ENCODE measurements at places on chromosomes 6 and 20.

DNA sequence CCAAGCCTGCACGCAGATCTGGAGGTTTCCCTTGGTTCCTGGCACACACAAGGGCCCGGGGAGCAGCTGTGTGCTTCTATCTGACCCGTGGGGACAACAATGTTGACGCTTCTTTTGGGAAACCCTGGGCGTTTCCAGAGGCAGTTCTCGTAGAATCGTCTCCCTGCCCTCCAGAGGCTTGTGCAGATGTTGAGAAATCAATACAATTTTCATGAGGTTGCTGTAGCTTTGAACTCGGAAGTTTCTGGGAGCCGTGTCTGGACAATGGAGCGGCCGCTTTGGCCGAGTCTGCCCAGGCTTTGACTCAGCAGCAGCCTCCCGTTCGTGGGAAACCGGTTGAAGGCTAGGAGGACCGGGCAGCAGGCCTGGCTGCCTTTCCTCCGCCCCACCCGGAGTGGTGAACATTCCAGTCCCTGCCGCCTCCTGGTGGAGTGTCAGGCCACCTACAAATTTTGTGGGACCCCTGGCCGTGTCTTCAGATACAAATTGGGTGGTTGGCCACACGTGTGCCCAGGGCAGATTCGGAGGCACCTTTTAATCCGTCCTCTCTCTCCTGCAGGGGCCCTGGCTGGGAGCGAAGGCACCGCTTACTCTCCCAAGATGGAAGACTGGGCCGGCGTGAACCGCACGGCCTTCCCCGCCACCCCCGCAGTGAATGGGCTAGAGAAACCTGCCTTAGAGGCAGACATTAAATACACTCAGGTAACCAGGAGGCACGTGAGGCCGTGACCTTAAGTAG is 2.7 kb downstream of the PAX1 start:
- no peak for DNase-seq

- DNase-seq, result no peak
Measured at GRCh38 chr20:31602779-31603441, 2.2 kb upstream of the ID1 start.

GRCh38 chr6:62286470-62286843 is 432 bp upstream of the KHDRBS2 start:
- DNase-seq, result no peak

GRCh38 chr6:150775415-150776203 is 89.9 kb upstream of the MTHFD1L start:
- no peak for DNase-seq

- DNase-seq, result no peak
Measured at GRCh38 chr6:134456226-134456625, 138.3 kb upstream of the SGK1 start.

- no peak for DNase-seq
Measured at GRCh38 chr6:128078276-128078675, 177.4 kb upstream of the THEMIS start.

GRCh38 chr6:51513891-51514747 is 573.3 kb downstream of the PKHD1 start:
- DNase-seq, result no peak

DNA sequence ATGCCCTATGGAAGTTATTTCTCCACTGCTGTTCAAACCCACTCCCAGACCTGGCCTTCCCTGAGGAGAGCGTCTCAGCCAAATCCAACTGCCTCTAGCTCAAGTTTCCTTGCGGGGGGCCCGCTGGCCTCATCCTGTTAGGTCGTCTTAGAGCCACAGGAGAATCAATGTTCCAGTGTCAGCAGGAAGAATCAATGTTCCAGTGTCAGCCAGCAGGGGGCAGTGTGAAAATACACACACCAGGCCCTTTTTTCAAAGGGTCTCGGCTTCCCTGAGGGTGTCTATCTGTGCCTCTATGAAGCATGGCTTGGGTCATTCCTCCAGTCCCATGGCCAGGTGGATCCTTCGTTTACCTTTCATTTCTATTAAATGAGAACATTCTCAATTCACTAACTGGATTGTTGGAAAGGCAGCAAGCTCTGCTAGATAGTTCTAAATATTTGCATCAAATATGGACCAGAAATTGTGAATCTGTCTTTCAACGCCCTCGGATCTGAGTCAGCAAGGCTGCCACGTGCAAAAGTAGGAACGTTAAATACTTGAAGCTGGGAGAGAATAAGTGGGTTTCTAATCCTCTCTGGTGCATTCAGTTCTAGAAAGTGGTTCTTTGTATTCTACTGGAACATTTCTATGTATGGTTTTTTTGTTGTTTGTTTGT is 19.2 kb downstream of the PRND start:
- DNase-seq, result peak; percentile 63

DNA sequence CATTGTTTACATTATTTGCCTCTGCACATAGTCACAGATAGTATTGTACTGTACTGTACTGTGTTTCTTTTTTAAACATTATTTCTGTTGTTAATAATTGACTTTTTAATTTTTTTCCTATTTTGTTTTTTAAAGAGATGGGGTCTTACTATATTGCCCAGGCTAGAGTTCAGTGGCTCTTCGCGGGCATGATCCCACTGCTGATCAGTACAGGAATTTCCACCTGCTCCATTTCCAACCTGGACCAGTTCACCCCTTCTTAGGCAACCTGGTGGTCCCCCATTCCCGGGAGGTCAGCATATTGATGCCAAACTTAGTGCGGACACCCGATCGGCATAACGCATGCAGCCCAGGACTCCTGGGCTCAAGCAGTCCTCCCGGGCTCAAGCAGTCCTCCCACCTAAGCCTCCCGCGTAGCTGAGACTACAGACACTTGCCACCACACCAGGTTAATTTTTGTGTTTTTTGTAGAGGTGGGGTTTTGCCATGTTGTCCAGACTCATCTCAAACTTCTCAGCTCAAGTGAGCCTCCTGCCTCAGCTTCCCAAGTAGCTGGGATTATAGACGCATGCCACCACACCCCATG is 47.5 kb downstream of the PTPN1 start:
- DNase-seq, result no peak

- no peak for DNase-seq
Measured at GRCh38 chr6:132569170-132569569, 952 bp upstream of the TAAR6 start.

DNA sequence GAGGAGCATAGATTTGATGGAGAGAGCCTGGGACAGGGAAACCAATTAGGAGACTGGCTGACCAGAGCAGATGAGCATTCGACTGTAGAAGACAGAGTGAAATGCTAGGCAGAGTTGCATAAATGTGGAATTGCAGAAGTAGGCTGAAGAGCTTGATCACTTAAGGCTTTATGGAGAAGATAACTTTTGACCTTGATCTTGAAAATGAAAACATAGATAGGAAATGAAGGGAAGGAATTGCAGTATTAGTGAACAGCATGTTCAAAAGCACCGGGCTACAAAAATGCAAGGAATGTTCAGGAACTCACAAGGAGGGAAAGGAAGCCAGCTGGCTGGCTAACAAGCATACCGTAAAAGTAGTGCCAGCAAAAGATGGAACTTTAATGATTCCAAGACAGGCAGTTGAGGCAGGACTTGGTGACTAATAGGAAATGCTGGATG is 20.5 kb upstream of the LTV1 start:
- DNase-seq, result no peak

- no peak for DNase-seq
Measured at GRCh38 chr6:137494281-137494987, at the start of gene OLIG3. TSS of gene OLIG3 (minus strand) at chr6:137494394. CDS start at chr6:137494170, 224 bp downstream.

GRCh38 chr20:41304424-41305079 is 13.0 kb downstream of the ZHX3 start:
- DNase-seq, result no peak

DNA sequence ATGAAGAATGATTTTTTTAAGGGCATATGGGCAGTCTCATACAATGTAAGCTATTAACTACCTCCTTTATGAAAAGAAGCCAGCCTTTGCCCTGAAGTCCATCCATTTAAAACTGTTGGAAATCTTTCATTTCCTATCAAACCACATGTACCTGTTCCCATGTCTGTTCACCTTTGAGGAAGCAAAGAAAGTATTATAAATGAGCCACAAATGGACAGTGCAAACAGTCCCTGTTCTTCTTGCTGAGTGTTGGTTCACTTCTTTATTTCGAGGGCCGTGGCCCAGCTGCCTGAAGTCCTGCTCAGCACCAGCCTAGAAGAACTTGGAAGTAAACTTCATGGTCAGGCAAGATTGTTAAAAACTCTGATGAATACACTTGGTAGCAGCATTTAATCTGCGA is 112.4 kb downstream of the TMEM242 start:
- no peak for DNase-seq

- no peak for DNase-seq
Measured at GRCh38 chr6:168784426-168784825, 343.4 kb downstream of the SMOC2 start.

DNA sequence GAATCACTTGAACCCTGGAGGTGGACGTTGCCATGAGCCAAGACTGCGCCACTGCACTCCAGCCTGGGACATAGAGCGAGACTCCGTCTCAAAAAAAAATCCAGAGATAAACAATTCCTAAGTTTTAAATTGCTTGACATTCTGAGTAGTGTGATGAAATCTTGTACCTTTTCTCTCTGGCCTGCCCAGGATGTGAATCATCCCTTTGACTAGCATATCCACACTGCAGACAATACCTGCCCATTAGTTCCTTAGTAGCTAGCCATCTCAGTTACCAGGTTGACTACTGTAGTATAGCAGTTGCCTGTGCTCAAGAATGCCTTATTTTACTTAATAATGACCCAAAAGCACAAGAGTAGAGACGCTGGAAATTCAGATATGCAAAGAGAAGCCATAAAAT is 2.8 kb downstream of the ZFP57 start:
- DNase-seq, result no peak

- no peak for DNase-seq
Measured at GRCh38 chr6:56491606-56492328, 150.9 kb downstream of the DST start.

- no peak for DNase-seq
Measured at GRCh38 chr20:51447097-51447764, 95.3 kb downstream of the NFATC2 start.

- DNase-seq, result no peak
Measured at GRCh38 chr6:24923885-24924401, 11.8 kb downstream of the RIPOR2 start.

DNA sequence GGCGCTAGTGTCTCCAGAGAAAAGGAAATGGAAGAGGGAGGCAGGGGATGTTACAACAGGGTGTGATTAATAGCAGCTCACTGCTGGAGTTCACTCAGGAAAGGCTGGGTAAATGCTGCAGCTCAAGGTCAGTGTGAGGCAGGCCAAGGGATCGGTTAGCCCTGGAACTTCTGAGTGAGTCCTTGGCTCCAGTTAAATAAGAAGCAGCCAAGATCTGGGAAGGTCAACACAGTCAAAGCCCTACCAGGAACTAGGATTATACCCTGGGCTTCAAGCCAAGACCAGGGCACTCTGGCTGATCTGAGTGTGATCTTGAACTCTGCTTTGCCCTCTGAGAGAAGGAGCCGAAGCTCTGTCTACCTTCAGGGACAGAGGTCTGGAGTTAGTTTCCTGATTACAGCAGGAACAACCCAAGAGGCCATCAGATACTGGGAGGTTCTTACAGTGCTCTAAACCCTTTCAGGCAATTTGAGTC is 44.3 kb downstream of the TPD52L1 start:
- DNase-seq, result no peak

- DNase-seq, result no peak
Measured at GRCh38 chr6:112044856-112045255, 9.0 kb upstream of the CCN6 start.

DNA sequence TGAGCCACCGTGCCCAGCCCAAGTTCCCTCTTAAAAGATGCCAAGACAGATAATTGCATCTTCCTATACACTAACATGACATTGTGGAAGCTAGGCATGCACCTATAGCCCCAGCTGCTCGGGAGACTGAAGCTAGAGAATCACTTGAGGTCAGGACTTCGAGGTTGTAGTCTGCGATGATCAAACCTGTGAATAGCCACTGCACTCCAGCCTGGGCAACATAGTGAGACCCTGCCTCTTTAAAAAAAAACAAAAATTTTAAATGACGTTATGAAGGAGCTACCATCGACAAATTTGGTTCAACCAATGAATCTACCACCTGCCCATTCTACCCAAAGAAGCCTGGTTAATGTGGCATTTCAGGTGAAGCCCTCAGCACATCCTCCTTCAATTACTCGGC is 80.7 kb downstream of the TBC1D7 start:
- no peak for DNase-seq

GRCh38 chr20:64159286-64159680 is 5.0 kb upstream of the MYT1 start:
- no peak for DNase-seq

DNA sequence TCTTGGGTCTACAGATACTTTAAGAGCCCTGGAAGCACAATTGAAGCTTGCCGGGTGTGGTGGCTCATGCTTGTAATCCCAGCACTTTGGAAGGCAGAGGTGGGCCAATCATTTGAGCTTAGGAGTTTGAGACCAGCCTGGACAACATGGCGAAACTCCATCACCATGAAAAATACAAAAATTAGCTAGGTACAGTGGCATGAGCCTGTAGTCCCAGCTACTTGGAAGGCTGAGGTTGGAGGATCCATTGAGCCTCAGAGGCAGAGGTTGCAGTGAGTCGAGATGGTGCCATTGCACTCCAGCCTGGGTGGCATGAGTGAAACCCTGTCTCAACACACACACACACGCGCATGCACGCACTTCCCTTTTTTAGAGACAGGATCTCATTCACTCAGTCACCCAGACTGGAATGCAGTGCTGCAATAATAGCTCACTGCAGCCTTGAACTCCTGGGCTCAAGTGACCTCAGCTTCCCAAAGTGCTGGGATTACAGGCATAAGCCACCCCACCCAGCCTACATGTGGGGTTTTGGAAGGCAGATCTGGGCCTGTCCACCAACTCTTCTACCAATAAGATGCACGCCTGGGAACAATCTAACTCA is 182.5 kb upstream of the JARID2 start:
- DNase-seq, result no peak

GRCh38 chr20:32056708-32057483 is 4.9 kb downstream of the HCK start:
- DNase-seq, result no peak

- peak; percentile 5 for DNase-seq
Measured at GRCh38 chr20:41734506-41734945, 116.3 kb upstream of the CHD6 start.

GRCh38 chr6:76490456-76490855 is 418.0 kb upstream of the IMPG1 start:
- DNase-seq, result no peak

DNA sequence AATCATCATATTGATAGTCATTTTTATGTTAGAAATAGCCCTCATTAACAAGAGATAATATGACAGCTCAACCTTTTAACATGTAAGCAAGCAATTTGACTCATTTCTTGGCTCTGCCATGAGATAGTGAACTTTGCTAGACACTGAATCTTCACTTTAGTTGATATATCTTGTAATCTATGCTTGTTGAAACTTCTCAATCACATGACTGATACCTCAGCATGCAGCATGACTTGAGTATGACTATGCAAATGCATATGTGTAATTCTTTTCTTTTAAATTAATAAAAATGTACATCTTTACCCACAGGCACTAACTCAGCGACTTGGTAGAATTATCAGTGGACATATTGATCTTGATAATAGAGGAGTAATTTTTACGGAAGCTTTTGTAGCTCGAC is 6.6 kb downstream of the UFL1 start:
- no peak for DNase-seq

GRCh38 chr20:41618807-41619311 is 682 bp upstream of the CHD6 start:
- no peak for DNase-seq

GRCh38 chr6:168884646-168885086 is 369.0 kb downstream of the THBS2 start:
- peak; percentile 54 for DNase-seq

GRCh38 chr6:141539617-141540016 is 593.1 kb upstream of the GJE1 start:
- no peak for DNase-seq
